ENCODE measurements at places on chromosomes 12 and 14.

- DNase-seq: no peak
Observed at GRCh38 chr14:85468816-85469215, 61.1 kb upstream of the FLRT2 start.

DNA sequence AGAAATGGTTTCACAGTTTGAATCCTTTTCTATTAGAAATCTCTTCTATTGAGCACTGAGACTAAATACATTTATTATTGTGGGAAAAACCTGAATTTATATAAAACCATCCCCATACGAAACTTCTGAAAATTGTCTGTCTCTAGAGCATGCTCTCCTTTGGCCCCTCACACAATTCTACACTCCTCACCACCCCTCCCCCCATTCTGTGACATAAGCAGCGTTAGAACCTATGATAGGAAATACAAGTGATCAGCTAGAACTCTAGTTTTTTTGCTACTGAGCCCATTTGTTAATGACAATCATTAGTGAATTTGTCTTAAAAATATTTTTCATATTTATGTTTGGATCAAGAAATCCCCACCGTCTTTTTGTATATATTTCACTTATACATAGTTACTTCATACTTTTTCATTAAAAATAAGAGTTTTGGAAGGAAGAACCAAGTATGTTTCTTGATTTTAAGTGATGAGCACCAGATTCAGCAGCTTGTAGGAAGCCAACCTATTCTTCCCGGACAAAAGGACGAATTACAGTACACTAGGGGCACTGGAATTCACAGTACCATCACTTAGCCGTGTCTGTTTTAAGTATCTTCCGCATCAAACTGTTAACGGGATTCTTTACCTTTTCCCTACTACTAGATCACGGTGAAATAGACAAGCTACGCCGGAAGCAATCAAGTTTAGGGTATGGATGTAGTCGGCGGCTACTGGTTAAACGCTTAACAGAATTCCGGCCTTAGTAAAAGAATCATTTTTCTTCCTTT lies 724 bp downstream of the GTSF1 start:
- no peak for DNase-seq

- no peak for DNase-seq
Observed at GRCh38 chr14:30756594-30756993, 117.8 kb upstream of the COCH start.

- no peak for DNase-seq
Observed at GRCh38 chr12:104957719-104958000, 430 bp downstream of the SLC41A2 start.

GRCh38 chr14:73663548-73664212 lies 18.9 kb downstream of the DNAL1 start:
- DNase-seq: no peak

GRCh38 chr14:28754209-28754985 lies 12.2 kb upstream of the FOXG1 start:
- DNase-seq: peak; percentile 69

- no peak for DNase-seq
Observed at GRCh38 chr12:23585782-23586163, 363.7 kb downstream of the SOX5 start.

- peak; percentile 2 for DNase-seq
Observed at GRCh38 chr12:99130808-99131553, 485.9 kb downstream of the APAF1 start.

- peak; percentile 72 for DNase-seq
Observed at GRCh38 chr12:47725893-47726292, 603 bp upstream of the ENDOU start.

GRCh38 chr14:92982956-92983355 lies 60.0 kb downstream of the CHGA start:
- DNase-seq: no peak

DNA sequence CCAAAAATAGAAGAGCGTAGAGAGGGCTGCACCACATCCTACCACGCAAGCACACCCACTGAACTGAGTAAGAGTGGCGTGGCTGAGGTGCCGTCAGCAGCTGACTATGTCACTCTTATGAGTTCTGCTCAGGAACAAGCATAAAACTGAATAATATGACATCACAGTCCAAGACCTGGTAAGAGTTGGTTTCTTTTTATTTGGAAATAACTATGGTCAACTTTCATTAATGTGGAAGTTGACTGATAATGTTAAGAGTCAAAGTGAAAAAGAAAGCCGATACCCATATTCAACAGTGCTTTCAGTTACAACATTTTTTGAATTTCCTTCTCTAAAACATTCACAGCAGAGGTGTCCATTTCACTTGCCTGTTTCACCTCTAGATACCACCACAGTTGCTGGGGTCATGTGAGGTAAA lies 44.6 kb downstream of the GNS start:
- DNase-seq: no peak

- DNase-seq: peak; percentile 38
Observed at GRCh38 chr14:77458249-77458950, 507 bp downstream of the AHSA1 start.

- peak; percentile 74 for DNase-seq
Observed at GRCh38 chr14:75968456-75968855, 13.3 kb downstream of the TGFB3 start.

GRCh38 chr12:22631863-22632463 lies 7.0 kb downstream of the ETNK1 start:
- DNase-seq: peak; percentile 52

DNA sequence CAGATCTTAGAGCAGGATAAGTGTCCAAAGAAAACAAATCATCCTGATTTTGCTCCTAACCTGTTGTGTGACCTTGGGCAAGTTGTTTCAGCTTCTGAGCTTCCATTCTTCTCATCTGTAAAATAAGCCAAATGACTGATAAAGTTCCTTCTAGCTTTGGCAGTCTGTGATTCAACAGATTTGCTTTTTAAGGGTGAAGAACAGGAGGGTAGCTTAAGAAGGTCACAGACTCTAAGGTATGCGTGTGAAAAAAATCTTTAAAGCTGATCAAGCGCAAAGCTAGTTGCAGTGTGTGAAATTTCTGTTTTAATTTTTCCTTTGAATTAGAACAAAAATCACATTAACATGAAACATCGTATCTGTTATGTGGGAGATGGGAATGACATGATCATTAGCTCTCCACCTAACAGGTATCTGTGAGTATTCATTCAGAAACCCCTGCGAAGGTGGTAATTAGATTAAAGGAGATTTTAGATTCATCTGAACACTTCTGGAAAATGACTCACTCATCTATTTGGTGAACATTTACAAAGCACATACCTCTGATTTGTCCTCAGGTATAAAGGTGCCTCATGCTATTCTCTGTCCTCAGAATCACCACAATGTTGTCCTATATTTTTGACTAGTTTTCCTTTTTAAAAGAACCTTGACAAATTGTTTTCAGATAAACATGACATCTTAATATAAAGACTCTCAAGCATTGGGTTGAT lies 131.9 kb upstream of the CPM start:
- no peak for DNase-seq

DNA sequence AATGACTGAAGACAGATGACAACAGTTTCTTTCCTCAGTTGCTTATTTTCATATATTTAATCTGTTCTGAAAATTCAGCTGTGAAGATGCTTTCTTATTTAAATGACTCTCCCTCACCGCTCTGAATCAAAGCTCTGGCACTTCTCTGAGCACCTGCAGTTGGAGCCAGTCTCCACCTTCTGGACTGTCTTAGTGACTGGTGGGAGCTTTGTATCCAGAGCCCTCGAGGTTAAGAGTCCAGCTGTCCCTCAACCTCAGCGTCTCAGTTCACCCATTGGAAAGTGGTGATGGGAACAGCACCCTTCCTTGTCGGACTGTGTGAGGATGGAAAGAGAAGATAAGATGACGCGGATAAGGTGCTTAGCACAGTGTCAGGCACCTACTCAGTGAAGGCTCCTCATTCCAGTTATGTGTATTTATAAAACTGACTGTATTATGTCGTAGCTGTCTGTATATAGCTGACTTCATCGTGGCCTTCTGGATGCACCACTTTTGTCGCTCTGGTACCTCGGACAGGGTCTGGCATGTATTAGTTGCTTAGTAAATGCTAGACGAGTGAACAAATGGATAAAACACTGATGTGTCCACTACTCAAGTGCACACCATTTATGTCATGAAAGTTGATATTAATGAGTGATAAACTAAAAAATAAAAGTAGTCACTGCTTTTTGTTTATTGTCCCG lies 34.5 kb downstream of the ELK3 start:
- no peak for DNase-seq

- peak; percentile 21 for DNase-seq
Observed at GRCh38 chr12:105428793-105429395, 98.4 kb downstream of the C12orf75 start.

GRCh38 chr12:49309386-49309785 lies 13.7 kb upstream of the TROAP start:
- DNase-seq: no peak

DNA sequence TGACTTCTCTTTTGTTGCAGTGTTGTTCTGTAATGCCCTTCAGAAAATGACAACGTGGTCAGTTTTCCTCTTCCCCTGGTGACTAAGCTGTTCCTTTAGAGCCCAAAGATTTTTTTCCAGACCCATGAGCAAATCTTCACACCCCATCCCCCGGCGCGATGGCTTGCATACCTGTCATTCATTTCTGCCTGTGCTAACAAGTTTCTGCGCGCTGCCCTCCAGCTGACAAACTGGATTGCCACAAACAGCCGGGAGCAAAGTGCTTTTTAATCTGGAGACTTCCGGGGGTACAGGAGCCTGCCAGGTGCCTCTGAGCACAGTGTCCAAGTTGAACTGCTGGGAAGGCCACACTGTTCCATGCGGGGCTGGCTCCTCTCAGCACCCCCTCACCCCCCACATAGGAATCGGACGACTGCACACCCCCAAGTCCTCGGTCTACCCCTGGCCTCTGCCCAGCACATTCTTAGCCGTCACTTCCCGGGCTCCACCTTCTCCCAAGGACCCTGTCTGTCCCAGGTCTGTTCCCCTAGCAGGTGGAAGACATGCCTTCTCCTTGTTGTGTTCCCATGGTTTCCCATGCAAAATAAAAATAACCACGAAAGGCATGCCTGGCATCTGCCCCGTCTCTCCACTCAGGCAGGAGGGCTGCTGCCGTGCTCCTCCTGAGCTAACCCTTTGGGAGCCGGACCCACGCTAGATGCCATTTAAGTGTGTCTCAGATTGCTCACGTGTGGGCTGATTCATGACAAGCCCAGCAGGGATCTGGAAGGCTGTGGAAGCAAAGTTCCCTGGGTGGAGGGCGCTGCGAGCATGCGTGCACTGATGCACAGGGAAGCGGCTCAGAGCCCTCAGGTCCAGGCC lies 14.1 kb downstream of the RILPL1 start:
- peak; percentile 58 for DNase-seq

DNA sequence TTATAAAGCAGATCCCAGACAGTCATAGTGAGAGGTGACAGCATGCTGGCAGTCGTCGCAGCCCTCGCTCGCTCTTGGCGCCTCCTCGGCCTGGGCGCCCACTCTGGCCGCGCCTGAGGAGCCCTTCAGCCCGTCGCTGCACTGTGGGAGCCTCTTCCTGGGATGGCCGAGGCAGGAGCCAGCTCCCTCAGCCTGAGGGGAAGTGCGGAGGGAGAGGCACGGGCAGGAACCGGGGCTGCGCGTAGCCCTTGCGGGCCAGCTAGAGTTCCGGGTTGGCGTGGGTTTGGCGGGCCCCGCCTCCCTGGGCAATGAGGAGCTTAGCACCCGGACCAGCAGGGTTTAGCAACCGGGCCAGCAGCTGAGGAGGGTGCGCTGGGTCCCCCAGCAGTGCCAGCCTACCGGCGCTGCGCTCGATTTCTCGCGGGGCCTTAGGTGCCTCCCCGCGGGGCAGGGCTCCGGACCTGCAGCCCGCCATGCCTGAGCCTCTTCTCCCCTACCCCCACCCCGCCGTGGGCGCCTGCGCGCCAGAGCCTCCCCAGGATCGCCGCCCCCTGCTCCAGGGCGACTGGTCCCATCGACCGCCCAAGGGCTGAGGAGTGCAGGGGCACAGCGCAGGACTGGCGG lies 451.2 kb upstream of the DCN start:
- no peak for DNase-seq

GRCh38 chr12:12378616-12379015 lies 21.7 kb downstream of the BORCS5 start:
- no peak for DNase-seq

DNA sequence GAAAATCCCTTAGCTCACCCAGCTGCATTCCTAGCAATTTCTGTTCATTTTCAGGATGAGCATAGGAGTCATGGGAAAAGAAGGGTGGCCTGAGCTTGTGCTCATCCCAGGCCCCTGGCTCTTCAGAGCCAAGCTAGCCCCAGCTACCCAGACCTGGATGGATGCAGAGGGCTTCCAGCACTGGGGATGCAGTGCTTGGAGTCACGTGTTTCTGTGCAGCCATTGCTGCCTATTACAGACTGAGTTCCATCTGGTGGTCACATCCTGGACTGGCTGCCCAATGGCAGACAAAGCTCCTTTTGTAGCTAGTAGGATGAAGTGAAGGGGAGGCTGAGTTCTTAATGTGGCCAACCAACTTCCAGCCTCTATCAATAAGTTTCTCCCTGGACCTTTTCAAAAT lies 54.2 kb upstream of the JDP2 start:
- no peak for DNase-seq

DNA sequence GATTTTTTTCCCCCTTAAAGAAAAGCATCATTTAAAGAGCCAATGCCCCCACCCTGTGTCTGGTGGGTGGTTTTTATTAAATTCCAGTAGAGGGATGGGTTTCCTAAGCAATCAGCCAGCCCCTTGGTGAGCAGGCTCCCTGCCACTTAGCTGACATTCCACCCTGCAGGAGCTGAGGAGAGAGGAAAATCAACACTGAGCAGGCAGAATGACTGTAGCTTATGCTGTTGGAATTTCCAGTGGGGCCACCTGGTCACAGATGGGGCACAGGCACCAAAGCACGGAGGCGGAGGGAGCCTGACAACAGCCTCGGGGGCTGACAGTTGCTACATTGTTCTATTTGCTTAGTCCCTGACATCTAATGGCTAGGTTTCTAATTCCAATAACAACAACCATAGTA lies 127.7 kb downstream of the TMEM30B start:
- peak; percentile 45 for DNase-seq

- no peak for DNase-seq
Observed at GRCh38 chr14:74476607-74477006, 16.5 kb downstream of the NPC2 start.

GRCh38 chr14:40204441-40205175 lies 772.4 kb upstream of the FBXO33 start:
- DNase-seq: no peak

DNA sequence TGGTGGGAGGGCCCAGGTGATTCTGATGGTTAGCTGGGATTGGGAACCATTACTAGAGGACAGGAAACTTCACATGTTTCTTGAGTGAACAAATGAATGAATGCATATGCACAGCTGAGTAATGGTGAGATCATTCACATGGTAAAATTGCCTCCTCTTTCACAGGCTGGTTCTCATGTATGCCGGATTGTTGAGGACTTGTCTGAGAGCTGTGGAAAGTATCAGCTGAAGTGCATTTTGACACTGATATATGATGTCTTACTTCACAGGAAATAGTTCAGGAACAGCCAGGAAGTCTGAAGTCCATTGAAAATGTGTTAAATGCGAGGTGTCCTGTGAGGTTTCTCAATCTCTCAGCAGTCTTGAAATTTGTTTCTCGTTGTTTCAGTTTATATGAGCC lies 77.6 kb upstream of the DACT1 start:
- DNase-seq: peak; percentile 75

- peak; percentile 51 for DNase-seq
Observed at GRCh38 chr12:23139026-23139425, 514.1 kb downstream of the ETNK1 start.
